ENCODE measurements at places on chromosomes 4 and X. TPM values are rescaled to one million over a fixed set of nuclear protein-coding genes. Genes with fewer than 3 reads are reported as not detected.

DNA sequence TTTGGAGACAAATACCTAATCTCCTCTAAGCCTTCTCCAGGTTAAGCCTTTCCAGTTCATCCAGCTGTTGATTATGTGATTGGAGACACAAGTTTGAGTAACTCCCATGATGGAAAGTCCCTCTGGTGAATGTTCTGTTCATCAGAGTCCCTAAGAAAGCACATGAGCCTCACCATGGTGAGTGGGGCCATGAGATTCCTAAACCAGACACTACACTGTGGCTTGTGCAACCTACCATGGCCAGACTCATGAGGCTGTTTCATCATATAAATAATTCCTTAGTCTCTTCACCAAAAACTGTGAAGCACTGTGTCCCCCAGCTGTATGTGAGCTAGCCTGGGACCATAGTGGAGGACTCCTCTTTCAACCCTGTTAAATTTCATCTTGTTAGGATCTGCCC, 14.4 kb downstream of the PKD2 start:
- DNase-seq, result peak; percentile 23

The MND1 gene
- 1.2 TPM for total RNA-seq

GRCh38 chr4:15002659-15003400, 549 bp downstream of the CPEB2 start:
- DNase-seq, result peak; percentile 87

The MAOB gene
- not detected for total RNA-seq

DNA sequence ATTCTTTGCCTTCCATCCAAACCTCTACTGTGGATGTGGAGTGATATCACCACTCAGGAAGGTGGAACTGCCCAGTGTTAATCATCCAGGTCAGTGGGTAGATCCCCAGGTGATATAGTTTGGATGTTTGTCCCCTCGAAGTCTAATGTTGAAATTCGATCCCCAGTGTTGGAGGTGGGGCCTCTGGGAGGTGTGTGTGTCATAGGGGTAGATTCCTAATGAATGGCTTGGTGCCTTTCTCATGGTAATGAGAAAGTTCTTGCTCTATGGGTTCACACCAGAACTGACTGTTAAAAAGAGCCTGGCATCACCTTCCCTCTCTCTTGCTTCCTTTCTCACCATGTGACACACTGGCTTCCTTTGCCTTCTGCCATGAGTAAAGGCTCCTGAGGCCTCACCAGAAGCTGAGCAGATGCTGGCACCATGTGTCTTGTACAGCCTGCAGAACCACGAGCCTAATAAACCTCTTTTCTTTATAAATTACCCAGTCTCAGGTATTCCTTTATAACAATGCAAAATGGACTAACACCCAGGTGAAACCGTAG, 6.8 kb upstream of the SOWAHB start:
- no peak for DNase-seq

DNA sequence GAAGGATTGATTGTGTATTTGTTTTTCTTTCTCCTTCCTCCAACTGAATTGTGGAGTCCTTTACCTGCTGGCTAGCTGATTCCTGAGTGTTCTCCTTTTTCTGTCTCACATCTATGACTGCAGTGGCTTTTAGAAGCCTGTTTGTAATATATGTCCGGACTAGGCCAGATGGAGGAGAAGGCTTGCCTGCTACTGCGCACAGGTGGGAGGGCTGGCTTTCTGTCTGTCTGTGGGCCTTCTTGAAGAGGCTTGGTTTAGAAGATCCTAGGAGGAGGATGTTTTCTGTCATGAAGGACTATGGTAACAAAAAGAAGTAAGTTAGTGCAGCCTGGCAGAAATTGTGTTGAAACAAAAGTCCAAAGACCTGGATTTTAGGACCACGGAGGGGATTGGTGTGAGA, 8.5 kb downstream of the PPP1R3F start:
- DNase-seq, result no peak

GRCh38 chr4:102141842-102142241, 203.4 kb downstream of the SLC39A8 start:
- no peak for DNase-seq

The SLC6A8 gene
- total RNA-seq, result 12.5 TPM

DNA sequence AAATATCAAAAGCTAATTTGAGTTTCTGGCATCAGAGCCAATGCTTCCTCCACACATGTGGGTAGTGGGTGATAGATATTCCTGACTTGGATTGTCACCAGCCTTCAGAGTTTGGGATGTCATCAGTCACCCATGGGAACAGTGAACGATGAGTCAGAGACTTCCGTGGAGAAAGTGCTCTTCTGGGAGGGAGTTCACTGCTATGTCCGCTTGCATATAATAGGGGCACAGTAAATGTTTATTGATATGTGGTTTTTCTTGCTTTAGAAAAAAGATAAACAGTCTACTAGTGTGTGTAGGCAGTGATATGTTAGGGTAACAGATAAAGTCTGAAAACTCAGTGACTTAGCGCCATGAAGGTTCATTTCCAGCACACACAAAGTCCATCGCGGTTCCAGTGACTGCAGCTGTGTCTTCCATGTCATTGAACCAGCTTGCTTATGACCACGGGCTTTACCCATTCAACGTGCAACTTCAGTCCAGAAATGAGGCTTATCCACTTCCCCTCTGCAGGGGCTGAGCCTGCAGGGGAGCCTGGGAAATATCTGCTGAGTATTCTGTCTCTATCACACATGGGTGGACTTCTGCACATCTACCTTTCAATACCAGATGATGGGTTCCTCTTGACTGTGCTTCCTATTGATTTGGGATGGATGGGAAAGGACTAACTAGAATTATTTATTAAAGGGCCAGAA, 87.7 kb upstream of the WWC2 start:
- DNase-seq, result peak; percentile 6

GRCh38 chr4:176189891-176190795, 5.2 kb downstream of the SPATA4 start:
- peak; percentile 66 for DNase-seq

GRCh38 chr4:57042711-57043169, 64.0 kb downstream of the POLR2B start:
- no peak for DNase-seq

DNA sequence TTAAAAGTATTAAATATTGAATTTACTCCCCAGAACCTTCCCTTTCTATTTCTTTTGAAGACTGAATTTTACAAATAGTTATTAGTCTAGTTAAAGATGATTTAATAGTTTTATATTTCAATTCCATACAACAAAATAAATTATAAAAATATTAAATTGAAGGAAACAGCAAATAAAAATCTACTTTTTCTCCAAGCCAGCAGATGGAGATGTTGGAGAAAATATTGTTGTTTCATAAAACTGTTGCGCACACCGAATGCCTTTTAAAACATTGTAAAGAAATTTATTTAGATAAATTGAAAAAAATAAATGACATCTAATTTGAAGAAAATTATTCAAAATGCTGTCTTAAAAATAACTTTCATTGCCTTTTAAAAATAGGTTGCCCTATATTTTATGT, 5.5 kb downstream of the GRIA2 start:
- no peak for DNase-seq

The PGAM4 gene
- total RNA-seq, result not detected

DNA sequence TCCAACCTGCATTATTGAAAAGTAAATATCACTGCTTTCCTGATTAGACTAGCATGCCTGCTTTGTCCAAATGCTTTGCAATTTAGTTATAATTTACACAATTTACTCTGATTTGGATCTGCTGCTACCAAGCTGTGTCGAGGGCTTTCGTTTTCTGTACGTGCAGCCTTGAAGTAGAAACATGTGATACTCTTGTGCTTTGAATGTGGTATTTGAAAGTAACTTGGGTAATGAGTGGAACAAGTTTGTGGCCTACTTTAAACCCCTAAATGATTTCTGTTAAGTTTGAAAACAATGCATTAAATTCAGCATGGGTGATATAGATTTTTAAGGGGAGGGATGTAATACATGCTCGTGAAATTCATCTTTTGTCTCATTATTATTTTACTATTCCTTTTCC, 240.7 kb downstream of the IQCM start:
- no peak for DNase-seq

DNA sequence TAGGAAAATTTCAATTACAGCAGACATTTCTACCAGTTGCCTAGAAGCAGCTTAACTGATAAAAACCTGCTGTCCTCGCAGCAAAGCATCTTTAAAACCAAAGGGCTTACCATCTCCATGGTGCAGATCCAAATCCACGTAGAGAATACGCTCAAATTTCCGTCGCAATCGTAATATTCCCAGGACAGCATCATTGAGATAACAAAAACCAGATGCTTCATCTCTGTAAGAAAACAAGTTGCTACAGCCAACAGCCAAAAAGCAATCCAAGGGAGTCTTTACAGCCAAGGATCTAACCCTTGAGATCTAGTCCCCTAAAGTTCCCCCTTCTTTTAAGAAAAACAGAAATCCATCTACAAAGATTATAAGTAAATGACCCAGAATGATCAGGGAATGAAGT, 77.6 kb downstream of the HDAC8 start:
- DNase-seq, result peak; percentile 1

The SRP72 gene
- 64.7 TPM for total RNA-seq

DNA sequence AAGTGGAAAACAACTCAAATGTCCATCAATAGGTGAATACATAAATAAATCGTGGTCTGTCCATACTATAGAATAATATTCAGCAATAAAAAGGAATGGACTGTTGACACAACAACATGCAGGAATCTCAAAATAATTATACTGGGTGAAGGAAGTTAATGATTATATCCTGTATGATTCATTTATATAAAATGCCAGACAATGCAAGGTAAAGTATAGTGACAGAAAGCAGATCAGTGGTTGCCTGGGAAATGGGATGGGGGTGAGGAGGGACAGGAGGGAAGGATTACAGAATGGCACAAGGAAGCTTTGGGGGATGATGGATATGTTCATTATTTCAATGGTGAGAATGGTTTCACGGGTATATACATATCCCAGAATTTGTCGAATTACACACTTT, 12.3 kb downstream of the PYURF start:
- DNase-seq, result no peak

The CENPE gene
- 7.7 TPM for total RNA-seq

The WDFY3 gene
- 38.7 TPM for total RNA-seq

GRCh38 chrX:150767045-150767395, 73.8 kb downstream of the MTMR1 start:
- peak; percentile 31 for DNase-seq

GRCh38 chr4:58048491-58048890, 938.3 kb upstream of the IGFBP7 start:
- no peak for DNase-seq

DNA sequence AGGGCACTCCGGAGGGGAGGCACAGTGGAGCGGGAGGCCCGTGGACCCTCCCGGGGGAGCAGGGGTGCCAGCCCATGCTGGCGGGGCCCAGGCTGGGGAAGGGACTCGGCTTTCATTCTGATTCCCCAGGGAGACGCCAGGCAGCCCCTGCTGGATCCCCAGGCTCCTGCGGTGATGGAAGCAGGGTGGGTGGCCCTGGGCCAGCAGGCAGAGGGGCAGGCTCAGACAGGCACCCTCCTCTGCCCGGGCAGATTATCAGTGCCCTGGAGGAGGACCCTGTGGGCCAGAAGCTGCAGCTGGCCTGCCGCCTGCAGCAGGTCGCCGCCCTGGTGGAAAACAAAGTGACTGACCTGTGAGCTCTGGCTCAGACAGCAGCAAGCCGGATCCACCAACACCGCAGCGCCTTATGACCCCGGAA, 2.1 kb upstream of the SRPK3 start:
- no peak for DNase-seq

The SPANXN3 gene
- not detected for total RNA-seq

- DNase-seq, result no peak
Observed at GRCh38 chr4:39295784-39296183, 70.4 kb downstream of the RFC1 start.

GRCh38 chrX:19064175-19064574, 58.1 kb downstream of the ADGRG2 start:
- no peak for DNase-seq

DNA sequence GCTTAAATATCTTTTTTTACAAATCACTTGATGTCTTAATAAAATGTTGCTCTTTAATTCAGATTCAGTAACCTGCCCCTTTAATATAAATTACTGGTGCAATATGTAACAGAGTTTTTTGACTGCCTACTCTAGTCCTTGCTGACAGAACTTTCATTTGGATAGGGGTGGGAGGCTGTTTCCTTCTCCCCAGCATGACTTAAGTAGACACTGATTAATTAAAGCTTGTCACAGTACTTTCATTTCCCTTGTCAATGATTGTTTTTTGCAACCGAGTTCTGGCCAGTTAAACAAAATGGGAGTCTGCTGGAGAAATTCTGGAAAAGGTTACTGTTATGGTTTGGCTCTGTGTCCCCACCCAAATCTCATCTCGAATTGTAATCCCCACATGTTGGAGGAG, 37.3 kb upstream of the BBS12 start:
- DNase-seq, result no peak

The MAGEC2 gene
- total RNA-seq, result not detected

All from GM23248 (cell line).